Stimulated activated CD8-positive, alpha-beta memory T cell treated with anti-CD3 and anti-CD28 coated beads, Interleukin-4, amount 100 ng/mL, for 24 hours (primary cell): ENCODE measurements at places on chromosomes 4 and X.
A peak's percentile ranks its signal among the peaks of the same experiment; 100 is the strongest.

GRCh38 chr4:13207226-13207625, 276.9 kb downstream of the RAB28 start:
- no peak for DNase-seq

GRCh38 chr4:111267786-111268185, 644.9 kb upstream of the PITX2 start:
- DNase-seq: no peak

- DNase-seq: peak; percentile 3
These were observed 1.1 kb downstream of the KLHL15 start for GRCh38 chrX:24025741-24026403.

- DNase-seq: no peak
These were observed 269.2 kb downstream of the TRIML1 start for GRCh38 chr4:188408244-188409030.

DNA sequence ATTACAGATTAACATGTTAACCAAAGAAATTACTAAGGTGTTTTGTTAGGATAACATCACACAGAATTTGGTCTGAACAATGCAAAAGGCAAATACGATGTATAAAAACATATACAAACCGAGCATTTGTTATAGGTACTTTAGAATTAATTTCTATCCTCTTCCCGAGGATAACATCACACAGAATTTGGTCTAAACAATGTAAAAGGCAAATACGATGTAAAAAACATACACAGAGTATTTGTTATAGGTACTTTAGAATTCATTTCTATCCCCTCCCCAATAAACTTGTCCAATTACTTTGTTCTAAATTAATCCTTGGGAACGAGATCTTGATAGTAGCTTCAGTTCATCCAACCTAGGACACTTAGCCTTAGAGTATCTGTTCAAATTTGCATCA, 7.6 kb downstream of the HNRNPDL start:
- DNase-seq: no peak

DNA sequence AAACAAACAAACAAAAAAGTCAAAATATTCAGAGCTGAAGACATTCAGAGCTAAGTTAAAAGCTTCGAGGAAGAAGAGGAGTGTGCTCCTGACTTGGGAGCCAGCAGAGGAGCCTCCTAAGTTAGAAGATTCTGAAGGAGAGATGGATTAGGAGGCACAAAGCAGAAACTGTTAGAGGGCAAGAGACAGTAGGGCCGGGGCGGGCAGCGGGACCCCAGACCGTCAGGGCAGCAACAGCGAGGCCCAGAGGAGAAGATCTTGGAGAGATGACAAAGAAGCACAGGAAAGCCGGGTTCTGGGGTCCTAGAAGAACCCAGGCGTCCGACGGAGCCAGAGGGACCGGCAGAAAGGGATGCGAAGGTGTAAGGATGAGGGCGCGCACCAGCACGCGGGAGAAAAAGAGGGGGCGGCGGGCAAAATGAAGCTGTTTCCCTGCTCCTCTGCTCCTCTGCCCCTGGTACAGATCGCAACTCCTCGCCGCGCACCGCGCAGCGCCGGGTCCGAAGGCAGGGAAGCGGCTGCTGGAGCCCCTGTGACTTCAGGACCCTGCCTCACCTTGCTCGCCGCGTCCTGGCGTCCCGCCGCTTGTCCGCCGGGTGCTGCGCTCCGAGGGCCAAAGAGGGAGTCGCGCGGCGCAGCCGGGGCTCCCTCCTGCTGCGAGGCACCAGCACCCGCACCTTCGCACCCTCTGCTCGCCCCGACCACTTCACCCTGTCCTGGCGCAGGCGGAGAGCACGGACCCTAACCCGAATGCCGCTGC, 477 bp downstream of the KLHL13 start:
- DNase-seq: no peak

GRCh38 chr4:122537388-122538135, 81.0 kb upstream of the IL2 start:
- no peak for DNase-seq

- no peak for DNase-seq
These were observed 51.7 kb downstream of the ZFX start for GRCh38 chrX:24201216-24201615.

DNA sequence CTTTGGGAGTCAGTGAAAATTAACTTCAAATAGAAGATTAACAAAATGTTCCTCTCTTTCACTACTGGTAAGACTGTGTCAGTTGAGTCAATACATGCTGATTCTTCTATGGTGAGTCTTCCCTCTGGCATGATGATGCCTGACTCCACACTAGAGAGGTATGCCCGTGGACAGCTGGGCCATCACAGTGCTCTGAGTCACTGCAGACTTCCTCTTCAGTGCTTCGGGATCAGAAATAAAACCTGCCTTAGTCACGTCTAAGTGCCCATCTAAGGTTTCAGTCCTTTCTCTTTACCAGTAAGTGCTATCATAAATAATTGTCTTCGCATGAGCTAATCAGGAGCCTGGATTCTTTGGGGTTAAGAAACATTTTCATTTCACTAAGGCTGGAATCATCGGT, 1.6 kb upstream of the ASB5 start:
- DNase-seq: no peak

- no peak for DNase-seq
These were observed 6.5 kb downstream of the SMIM9 start for GRCh38 chrX:154828016-154828408.

DNA sequence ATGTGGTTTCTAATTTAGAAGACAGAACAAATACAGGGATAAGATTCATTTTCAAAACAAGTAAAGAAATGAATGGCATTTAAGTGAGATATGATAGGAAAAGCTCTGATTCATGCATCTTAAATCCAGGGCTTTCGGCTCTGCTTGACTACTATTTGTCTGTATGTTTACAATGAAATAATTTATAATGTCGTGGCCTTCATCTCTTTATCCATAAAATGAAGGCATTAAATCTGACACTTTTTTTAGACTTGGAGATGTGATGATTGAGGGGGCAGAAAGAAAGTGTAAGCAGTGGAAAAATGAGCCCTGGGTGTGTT, 115.7 kb upstream of the KIT start:
- DNase-seq: no peak

- DNase-seq: no peak
These were observed 7.5 kb upstream of the KLHL5 start for GRCh38 chr4:39054497-39054896.

DNA sequence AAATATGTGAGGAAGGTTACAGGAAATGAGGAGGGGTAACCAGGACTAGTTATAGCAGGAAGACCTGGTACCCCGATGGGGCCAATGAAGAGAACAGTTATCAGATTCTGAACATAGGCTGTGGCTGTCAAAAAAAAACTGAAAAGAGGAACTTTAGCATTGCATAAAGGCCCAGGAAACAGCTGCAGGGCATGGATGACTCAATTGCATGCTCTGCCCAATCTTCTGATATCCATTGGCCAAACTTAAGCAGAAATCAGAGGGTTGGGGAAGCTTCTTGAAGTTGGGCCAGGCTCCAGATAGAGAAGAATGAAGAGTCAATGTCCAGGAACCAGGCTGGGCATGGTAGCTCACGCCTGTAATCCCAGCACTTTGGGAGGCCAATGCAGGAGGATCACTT, 1222.4 kb upstream of the PRKX start:
- no peak for DNase-seq

- DNase-seq: no peak
These were observed 93.3 kb downstream of the YIPF7 start for GRCh38 chr4:44558031-44558605.

- DNase-seq: no peak
These were observed 268.9 kb downstream of the FBXW7 start for GRCh38 chr4:152266831-152267480.

DNA sequence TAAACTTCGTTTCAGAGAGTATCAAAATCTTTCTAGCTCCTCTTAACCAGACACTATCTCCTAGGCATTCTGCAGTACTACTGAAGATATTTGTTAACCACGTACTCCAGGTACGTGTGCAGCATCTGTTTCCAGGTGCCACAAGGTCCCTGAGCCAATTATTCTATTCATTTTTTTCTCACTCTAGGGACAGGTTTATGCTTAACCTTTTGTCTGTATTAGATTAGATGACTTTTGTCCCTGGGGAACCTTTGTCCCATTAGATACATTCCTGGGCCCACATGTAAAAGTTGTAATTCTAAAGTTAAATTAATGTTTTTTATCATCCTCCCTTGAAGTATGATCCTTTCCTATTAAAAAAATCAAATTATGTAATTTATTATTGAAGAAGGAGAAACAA, 16.5 kb downstream of the ELOVL6 start:
- DNase-seq: no peak

- no peak for DNase-seq
These were observed 190.9 kb upstream of the GATB start for GRCh38 chr4:151951671-151952050.

GRCh38 chrX:63506320-63506719, 155.2 kb upstream of the SPIN4 start:
- no peak for DNase-seq

DNA sequence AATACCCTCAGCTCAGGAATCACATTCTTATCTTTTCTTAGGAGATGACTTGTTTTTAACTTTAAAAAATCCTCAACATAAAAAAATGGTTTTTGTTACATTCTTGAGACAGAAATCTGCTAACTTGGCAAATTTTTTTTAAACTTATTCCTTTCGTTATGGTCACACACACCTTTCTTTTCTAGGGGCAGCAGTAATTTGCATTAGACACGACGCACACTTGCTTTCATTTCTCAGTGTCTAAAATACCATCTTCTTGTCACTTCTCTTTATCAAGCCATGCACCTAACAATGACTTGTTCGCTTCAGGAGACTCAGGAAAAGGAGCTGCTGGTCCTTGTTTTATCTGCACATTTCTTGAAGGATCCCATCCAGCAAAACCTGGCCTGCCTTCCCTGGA, 112.6 kb upstream of the TBL1X start:
- DNase-seq: no peak

DNA sequence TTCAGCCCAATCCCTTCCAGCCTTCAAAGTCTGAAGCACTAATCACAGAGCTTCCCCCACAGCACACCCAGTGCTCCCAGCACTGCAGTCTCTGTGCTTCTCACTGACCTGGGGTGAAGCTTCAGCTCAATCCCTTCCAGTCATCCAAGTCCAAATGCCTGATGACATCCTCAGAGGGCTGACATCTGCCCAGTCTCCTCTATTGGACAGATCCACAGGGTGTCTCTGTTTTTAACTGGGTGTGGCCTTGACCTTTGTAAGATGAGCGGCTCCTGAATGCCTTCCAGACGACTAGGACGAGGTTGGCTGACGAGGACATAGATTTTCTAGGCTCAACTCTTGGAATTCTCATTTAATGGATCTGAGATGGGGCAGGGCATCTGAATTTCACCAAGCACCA, 7.6 kb upstream of the SLC2A9 start:
- DNase-seq: no peak

GRCh38 chr4:123621072-123621705, 224.6 kb downstream of the SPRY1 start:
- DNase-seq: no peak

GRCh38 chr4:103060453-103061148, 16.0 kb downstream of the SLC9B2 start:
- DNase-seq: no peak

DNA sequence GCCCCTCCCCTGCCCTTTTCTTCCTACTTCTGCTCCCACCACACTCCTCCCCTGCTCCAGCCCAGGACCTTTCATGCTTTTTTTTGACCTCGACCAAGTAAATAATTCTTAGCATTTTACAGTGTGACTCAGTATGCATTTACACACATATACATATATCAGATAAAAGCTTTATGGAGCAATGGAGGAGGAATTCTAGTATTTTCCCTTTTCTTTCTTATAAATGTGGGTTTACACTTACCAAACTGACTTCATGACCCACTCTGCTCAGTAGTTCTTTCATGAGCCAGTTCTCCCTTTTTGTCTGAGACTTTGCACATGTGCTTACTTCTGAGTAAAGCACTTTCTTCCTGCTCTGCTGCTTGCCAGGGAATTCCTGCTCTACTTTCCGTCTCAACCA, 111.8 kb upstream of the H2AZ1 start:
- DNase-seq: no peak

- no peak for DNase-seq
These were observed 2.6 kb downstream of the MND1 start for GRCh38 chr4:153347117-153347516.

GRCh38 chr4:47519239-47519883, 34.3 kb downstream of the ATP10D start:
- no peak for DNase-seq

- no peak for DNase-seq
These were observed 242.1 kb upstream of the TRAM1L1 start for GRCh38 chr4:117327491-117327890.

DNA sequence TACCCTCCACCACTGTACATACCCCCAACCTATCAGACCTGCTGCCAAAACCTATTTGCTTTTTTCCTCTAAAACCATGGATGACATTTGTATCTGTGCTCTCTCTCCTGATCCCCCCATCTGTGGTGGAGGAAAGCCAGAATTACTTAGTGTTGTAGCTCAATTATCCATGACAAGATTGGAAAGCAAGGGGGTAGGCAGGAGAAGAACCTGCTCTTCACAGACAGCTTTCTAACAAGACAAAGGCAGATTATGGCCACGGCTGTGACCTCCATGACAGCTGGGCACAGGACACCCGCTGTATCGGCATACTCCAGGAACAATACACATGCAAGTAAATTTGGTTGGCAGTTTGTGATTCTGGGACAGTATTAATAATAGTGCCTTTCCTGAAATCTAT, 186.7 kb downstream of the ENOX2 start:
- DNase-seq: no peak

GRCh38 chrX:46864606-46865005, 27.8 kb downstream of the RP2 start:
- DNase-seq: no peak

GRCh38 chr4:155899891-155900290, 3.6 kb upstream of the TDO2 start:
- DNase-seq: no peak

DNA sequence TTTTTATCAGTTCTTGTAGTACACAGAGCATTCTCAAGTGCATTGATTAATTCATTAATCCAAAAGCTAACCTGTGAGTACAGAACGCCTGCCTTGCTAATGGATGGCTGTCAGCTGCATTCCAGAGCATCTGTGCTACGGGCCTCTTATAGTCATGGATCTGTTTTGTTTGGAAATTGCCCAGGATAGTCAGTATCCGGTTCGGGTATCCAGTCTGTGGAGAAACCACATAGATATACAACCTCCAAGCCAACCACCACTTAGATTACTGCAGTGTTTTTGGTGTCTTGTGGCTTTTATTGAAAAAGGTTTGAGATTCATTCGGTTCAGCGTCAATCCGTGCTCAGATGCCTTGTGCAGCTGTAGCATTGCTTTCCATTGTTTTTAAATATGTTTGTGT, 4.0 kb downstream of the LAP3 start:
- no peak for DNase-seq

- no peak for DNase-seq
These were observed 63.1 kb upstream of the GRPR start for GRCh38 chrX:16060252-16060651.
